T-helper 2 cell treated with Interferon-gamma antibody and Interleukin-4, amounts not matched to agents 100 ng/mL and 5 ng/mL, for 36 hours (primary cell): ENCODE measurements at places on chromosomes 5 and 9. TPM values are rescaled to one million over a fixed set of nuclear protein-coding genes. Genes with fewer than 3 reads are reported as not detected.

The HSPB3 gene
- not detected in 2 replicates for total RNA-seq

The CCL27 gene
- 0.25 and 0.84 TPM in 2 replicates for total RNA-seq

The SCGB3A2 gene
- not detected in 2 replicates for total RNA-seq

The RABEPK gene
- 19.2 and 19.8 TPM in 2 replicates for total RNA-seq

The MTMR12 gene
- total RNA-seq: 24.7 and 28.8 TPM in 2 replicates

The TAS2R1 gene
- not detected in 2 replicates for total RNA-seq

The PCDHAC2 gene
- not detected in 2 replicates for total RNA-seq

The GFPT2 gene
- total RNA-seq: not detected in 2 replicates

The NXNL2 gene
- not detected in 2 replicates for total RNA-seq
